Activated CD4-positive, CD25-positive, alpha-beta regulatory T cell (primary cell): ENCODE measurements at places on chromosomes 12 and 14.

DNA sequence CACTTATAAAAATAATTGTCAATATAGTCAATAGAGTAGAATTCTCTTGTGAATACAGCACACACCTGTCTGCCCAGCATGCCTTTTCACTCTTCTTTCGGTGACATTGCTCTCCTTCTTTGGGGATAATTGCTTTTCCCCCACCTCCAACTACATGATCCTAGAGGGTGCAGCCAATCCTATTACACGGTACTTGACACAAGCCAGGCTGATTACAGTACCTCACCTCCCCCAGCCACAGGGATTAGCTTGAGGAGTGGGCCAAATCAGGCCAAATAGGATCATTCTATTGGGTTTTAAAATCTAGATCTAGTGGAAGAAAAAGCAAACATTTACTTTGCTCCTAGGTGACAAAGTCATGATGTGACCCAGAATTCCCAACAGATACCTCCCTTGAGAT is 16.8 kb upstream of the NFYB start:
- no peak for DNase-seq

DNA sequence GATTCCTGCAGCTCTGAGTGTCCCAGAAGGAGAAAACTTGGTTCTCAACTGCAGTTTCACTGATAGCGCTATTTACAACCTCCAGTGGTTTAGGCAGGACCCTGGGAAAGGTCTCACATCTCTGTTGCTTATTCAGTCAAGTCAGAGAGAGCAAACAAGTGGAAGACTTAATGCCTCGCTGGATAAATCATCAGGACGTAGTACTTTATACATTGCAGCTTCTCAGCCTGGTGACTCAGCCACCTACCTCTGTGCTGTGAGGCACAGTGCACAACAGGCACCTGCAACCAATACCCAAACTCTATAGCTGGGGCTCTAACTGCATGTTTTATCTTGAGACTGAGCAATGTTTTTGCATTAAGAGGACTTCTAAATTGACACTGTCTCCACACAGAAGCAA is 379.2 kb upstream of the OR4E1 start:
- no peak for DNase-seq

DNA sequence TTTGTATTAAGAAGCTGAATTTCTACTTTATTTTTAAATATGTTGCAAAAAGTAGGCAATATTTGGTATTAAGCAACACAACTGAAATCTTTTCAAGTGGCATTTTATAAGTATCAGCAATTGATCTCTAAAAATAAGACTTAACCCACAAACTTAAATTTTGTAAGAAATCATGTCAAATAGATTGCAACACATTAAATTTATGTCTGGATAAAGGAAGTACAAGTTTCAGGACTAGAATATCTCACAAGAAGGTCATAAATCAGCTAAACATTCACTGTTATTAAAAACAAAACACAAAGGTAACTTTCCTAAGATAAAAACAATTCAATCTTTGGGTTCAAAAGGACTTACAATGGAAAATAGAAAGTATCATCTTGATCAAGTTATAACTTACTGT is 32.8 kb downstream of the CPNE8 start:
- no peak for DNase-seq

DNA sequence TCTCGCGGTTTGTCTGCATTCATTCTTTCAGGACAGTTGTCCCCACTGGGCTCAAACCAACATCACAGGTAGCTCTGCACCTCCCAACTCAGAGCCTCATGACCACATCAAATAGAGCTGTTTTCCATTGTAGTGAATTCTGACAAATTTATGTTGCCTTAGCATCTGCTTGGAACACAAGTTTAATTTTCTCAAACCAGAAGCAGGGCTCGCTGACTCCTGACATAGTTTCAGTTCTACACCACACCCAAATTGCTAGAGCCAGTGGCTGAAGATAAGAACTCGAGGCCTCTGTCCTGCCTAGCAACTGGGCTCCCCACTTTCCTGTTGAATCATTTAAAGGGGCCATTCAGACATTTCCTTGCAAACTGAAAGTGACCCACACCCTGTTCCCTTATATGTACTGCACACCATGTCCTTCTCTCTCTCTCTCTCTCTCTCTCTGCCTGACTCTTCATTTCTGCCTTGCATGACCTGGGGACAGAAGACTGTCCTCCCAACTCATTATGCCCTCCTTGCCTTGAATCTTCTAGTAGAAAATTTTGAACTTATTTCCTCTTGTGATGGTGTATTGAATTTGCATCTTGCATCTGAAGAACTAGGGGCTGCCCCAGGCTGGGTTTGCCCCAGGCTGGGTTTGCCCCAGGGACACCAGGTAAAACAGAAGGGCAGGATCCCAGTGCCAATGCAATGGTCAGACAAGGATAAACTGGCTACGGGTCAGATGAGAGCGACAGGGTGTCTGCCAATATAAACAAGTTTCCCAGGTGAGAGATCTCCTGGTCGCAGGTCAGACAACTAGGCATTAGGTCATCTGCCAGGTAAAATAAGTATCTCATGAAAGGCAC is 9.7 kb upstream of the WSCD2 start:
- DNase-seq: no peak

- DNase-seq: no peak
These were observed 93.0 kb downstream of the NTF3 start for GRCh38 chr12:5524769-5525436.

- no peak for DNase-seq
These were observed 30.5 kb downstream of the PPP2R5C start for GRCh38 chr14:101791919-101792572.

- DNase-seq: no peak
These were observed 350.4 kb downstream of the TMEM121 start for GRCh38 chr14:105876829-105877228.

- no peak for DNase-seq
These were observed 16.3 kb downstream of the TMEM106C start for GRCh38 chr12:47979686-47980085.

DNA sequence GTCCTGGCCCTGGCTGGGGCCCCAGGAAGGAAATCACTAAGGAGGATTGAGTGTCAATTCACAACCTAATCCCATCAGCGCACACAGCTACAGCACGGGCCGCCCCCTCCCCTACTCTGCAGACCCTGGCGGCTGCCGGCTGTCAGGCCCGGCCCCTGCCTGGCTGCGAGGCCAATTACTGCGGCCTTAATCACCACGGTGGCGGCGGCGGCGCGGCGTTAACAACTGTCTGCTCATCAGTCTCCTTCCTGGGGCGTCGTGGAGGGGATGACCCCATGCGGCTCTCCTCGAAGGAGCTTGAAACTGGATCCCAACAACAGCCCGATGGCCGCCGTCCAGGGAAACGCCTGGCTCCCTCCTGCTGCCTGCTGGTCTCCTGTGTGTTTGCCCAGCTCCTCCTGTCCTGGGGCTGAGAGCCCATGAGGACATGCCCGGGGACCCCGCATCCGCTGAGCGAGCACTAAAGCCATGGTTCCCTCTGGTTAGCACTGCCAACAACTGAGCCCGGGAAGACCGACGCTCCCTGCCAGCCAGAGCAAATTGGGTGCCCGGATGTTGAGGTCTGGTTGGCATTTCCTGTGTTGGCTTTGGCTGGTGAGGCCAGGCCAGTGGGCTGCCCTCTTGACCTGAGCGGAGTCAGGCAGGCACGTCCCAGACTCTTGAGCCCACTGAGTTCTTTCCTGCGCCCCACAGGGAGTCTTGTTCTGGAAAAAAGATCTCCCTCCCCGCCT is 21.8 kb upstream of the EIF2B2 start:
- DNase-seq: no peak

- DNase-seq: no peak
These were observed 2.2 kb downstream of the DACT1 start for GRCh38 chr14:58639842-58640484.

- no peak for DNase-seq
These were observed 37.9 kb upstream of the TBX5 start for GRCh38 chr12:114443607-114444421.

DNA sequence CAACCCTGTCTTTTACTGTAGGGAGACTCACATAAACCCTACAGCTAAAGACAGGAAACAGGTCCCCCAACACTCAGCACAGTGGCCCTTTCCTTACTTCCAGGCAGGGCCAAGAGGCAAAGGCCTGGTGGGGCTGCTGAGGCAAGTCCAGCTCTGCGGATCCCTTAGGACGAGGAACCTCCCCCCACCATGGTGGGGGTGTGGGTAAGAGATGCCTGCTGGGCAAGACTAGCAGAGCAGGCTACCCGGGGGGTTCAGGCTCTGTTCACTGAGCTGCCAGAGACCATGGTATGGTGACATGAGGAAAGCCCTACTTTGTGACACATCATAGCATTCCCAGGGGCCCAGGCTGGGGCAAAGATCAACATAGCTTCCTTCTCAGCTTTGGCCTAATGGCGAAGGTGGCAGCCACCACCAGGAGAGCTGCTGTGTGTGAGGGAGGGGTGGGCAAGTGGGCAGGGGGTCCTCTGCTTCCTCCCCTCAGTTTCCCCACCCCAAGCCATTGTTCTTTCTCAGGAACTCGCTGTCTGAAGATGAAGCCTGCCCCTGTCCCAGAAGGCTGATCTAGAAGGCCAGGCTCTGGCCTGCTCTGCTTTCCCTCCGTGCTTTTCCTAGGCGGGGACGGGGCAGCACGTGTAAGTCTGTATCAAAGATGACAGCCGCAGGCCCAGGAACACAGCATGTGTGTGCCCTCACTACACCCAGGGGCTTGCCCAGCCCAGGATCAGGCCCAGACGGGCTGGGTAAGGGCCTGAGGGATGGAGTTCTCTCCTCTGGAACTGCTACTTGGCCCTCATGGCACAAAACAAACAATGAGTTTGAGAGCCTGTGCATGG is 10.1 kb upstream of the TINF2 start:
- no peak for DNase-seq

DNA sequence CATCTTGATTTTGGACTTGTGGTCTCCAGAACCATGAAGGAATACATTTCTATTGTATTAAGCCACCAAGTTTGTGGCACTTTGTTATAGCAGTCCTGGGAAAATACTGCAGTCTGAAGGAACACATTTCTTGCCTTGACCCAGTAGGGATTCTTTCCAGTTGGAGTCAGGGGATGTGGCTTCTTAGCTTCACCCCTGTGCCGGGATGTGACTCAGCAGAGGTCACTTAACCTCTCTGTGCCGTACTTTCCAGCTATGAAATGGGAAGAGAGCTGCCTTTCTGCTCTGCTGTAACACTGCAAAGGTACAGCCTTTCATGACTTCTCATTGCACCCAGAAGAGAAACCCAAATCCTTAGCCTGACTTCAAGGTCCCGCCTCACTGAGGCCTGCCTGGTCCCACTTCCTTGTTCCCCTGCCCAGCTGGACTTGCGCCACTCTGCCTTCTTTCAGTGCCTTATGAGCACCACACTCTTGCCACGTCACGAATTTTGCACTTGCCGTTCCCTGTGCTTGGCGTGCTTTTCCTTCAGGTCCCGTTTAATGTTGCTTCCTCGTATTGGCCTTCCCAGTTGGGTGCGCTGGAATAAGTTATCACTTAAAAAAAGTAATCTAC is 24.2 kb downstream of the CHST11 start:
- no peak for DNase-seq

- no peak for DNase-seq
These were observed 308.2 kb downstream of the ADGRD1 start for GRCh38 chr12:131261906-131262305.

- DNase-seq: no peak
These were observed 143.6 kb downstream of the RGS6 start for GRCh38 chr14:72075649-72076334.

GRCh38 chr12:86860776-86861175 is 604.6 kb upstream of the MGAT4C start:
- DNase-seq: no peak

DNA sequence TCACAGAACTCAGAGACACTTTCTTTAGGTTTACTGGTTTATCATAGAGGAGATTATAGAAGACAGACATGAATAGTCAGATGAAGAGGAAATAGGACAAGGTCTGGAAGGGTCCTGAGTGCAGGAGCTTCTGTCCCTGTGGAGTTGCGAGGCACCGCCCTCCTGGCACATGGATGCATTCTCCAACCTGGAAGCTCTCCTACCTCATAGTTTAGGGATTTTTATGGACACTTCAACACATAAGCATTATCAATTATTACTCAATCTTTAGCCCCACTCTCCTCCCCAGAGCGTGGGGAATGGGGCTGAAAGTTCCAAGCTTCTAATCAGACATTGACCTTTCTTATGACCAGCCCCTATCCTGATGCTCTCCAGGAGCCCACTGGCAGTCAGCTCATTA is 12.6 kb upstream of the KRT7 start:
- no peak for DNase-seq

- DNase-seq: no peak
These were observed 137.8 kb upstream of the SOX5 start for GRCh38 chr12:24087294-24087693.

- DNase-seq: no peak
These were observed 966.9 kb downstream of the NRXN3 start for GRCh38 chr14:79137045-79137430.

DNA sequence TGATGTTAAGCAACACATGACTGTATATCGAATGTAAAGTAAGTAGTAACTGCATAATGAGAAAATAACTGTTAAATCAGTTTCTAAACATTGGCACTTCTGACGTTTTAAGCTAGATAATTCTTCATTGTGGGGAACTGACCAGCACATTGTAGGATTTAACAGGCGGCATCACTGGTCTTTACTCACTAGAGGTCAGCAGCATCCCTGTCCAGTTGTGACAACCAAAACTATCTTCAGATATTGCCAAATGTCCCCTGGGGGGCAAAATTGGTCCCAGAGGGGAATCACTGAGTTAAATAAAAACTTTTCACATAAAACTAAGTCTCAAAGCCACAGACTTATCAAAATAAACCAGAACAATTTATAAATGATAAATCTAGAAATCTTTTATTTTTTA is 65.3 kb downstream of the BLTP3B start:
- no peak for DNase-seq

DNA sequence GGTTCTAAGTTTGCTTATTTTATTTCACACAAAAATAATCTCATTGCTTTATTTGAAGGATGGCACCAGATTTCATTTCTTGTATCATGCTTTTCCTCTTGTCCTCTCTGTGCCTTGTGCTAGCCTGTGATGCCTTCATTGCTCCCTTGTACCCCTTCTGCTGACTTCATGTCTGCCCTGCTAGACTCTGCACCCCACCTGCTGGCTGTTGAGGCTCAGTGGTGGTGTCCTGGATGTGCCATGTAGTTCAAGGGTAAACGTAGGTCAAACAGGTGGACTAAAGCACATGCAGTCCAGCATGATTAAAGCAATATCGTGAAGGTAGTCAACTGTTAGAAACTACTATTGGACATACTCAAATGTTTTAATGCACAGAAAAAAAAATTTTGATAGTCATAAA is 21.6 kb downstream of the MRPS35 start:
- no peak for DNase-seq

GRCh38 chr12:15453613-15454012 is 131.3 kb downstream of the PTPRO start:
- no peak for DNase-seq
